Epithelial cell of esophagus (primary cell): ENCODE measurements at places on chromosomes 7 and 10.
A peak's percentile ranks its signal among the peaks of the same experiment; 100 is the strongest.

DNA sequence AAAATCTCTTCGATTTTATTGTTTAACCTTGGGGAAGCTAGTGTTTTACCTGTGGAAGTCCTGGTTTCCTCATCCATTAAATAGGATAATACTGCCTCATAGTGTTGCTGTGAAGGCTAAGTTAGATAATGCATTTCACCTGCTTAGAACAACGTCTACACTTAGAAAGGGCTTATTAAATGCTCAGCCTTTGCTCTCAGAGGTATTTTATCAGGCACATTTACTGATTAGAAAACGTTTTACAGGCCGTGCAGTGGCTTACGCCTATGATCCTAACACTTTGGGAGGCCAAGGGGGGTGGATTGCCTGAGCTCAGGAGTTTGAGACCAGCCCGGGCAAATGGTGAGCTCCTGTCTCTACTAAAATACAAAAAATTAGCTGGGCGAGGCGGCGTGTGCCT, 144.4 kb downstream of the INSYN2A start:
- no peak for DNase-seq

DNA sequence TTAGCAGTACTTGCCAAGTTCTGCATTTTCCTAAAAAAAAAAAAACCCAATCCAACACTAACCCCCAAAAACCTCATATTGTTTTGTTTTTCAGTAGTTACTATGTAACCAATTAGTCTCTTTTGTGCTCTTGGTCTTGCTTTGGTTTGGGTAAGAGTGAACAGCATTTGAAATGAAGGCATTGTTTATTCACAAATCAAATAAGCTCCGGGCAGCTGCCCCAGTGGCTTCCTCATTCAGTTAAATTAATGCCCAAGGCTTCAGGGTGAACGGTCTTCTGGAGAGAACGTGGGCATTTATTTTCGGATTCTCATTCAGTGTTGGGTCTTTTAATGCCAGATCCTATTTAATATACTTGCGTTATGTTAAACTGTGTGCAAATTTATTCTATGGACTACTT, 108.7 kb downstream of the GFRA1 start:
- DNase-seq, result no peak

DNA sequence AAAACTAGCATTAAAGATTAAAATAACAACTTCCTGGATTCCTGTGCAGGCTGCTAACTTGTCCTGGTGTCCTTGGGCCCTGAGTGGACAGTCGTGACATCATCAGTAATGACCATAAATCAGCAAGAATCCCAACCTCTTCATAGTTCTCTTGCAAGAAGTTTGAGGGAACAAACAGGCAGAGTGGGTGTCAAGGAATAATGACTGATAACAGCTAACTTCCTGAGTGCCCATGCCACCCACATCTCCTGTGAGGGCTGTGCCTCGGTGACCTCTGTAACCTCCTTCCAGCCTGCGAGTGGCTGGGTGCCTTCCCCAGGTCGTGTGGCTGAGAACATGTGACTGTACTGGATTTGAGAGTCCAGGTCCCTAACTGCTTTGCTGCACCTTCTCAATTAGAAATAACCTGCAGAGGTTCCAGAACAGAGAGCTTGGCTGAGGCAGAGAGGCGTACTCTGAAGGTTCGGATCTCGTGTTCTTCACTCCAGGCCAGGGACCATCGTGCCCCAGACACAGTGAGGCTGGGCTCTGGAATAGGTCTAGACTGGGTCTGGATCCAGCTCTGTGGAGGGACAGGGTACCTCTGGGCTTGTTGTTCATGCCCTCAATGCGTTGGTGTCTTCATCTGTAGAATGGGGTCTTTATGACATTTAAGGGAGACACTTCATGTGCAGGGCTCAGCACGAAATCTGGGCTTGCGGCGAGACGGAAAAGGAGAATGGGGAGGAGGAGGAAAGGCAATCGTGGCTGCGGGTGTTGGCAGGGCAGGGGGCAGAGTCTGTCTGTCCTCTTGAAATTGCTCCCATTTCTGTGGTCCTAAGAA, 313.1 kb upstream of the ZNF32 start:
- no peak for DNase-seq

DNA sequence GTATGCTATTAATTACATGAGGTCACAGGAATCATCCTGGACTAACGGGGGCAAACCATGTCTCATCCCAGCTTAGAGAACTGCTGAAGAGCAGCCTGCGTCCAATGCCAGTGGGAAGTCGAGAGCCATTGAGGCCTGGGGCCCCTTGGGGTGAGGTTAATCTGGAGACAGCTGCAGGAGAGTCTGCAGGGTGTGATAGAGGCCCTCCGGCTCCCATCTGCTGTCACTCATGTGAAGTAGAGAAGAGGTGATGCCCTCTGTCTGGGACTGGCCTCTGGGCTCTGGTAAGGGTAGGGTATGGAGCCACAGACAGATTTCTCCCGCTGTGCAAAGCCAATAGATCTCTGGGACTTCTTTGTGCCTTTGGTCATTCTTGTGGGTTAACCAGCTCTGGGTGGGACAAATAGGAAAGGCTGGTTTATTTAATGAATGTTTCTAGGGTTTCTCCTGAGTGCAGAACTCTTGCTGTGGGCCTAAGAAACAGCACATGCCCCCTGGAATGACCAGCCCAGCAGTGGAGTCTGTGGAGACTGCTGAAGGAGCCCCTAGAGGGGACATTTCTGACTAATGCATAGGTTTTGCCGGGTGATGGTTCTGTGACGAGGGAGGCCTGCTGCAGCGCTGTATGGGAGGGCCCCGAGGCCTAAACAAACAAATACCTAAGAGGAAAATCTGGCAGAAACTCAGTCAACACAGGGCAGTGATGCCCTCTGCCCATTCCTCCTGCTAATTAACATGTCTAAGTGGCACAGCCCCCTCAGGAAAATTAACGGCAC, 34.5 kb downstream of the CRHR2 start:
- no peak for DNase-seq

GRCh38 chr10:131925716-131926115, 24.9 kb downstream of the PPP2R2D start:
- DNase-seq, result no peak

- DNase-seq, result peak; percentile 15
These were observed 705.5 kb downstream of the AUTS2 start for GRCh38 chr7:70303780-70304179.

DNA sequence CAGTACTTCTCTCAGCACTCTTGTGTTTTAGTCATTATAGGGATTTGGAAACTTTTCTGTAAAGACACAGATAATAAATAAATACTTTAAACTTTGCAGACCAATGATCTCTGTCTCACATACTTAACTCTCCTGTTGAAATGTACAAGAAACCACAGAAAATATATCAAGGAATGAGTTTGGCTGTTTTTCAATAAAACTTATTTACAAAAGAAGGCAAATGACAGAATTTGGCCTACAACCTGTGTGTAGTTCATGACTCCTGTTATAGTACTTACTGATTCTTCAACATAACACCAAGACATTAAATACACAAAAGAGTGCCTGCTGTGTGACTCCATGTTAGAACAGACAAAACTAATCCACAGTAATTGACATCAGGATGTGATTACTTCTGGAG, 510.0 kb upstream of the PHF14 start:
- DNase-seq, result no peak

DNA sequence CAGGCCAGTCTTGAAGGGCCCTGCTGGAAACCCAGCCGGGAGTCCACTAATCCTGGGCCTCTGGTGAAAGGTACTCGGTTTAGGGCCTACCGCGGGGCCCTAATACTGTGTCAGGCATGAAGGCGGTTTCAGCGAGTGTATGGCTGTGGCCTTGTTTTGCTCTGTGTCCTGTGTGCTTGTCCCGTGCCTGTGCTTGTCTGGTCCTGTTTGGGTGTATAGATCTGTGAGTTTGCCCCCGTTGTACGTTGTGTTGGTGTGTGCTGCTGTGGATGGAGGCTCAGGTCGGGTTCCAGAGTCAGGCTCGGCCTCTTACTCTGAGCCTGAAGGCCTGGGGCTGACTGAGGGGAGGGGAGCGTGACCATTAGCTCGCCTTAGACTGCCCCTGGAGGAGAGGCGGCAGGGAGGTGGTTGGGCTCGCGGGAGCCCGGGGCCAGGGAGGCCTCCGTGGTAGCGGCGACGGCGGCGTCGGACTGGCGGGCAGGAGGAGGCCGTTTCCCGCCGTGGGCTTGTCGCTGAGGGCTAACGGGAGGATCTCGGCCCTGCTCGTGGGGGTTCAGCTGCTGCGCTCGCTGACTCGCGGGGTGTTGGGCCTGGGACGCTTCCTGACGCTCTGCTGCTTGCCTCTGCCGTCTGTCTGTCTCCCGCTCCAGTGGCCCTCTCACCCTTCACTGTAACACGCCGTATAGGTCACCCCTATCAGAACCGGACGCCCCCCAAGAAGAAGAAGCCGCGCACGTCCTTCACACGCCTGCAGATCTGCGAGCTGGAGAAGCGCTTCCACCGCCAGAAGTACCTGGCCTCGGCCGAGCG, 2.6 kb downstream of the TLX1 start:
- no peak for DNase-seq

- no peak for DNase-seq
These were observed 14.3 kb downstream of the INSIG1 start for GRCh38 chr7:155311826-155312537.

DNA sequence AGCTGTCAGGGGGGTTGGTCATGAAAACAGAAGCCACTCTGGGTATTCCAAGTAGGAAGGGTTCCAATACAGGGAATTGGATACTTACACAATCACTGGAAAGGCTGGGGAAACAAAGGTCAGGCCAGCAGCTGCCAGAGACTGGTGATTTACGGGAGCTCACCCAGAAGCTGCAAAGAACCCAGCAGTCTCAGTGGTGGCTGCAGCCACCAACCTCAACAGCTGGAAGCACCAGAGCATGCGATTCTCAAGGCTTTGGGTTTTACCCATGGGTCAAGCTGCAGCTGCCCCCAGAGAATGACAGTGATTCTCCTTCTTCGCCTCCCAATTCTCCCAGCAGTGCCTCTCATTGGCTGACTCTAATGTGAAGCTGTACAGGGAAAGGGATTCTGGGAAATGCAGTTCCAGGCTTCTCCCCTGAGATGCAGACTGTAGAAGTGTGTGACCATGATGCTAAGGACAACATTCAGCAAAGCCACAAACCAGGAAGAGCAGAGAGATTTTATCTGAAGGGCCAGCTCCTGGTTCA, 107.2 kb upstream of the TCF7L2 start:
- no peak for DNase-seq
